ENCODE measurements at places on chromosomes 1 and 21.
A peak's percentile ranks its signal among the peaks of the same experiment; 100 is the strongest.

- no peak for DNase-seq
These were observed 95.8 kb upstream of the RGS4 start for GRCh38 chr1:162973381-162973795.

DNA sequence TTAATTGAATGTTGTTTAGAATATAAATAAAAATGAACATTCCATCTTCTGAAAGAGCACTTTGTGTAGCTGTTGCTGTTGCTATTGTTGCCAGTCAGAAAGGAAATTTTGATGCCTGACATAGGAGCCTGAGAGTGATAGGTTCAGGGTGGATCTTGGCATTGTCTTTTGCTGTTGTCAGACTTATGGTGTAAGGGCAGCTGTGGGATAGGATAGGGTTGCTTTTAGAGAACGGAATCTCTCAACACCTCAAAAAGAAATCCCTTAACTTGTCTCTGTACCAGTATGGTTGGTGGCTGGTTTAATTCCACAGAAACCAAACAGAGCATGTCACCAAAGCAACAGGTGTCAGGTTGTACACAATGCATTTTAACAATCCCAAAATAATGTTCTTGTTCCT lies 62.7 kb downstream of the ESRRG start:
- DNase-seq = no peak

GRCh38 chr1:96525657-96526557 lies 195.7 kb upstream of the PTBP2 start:
- DNase-seq = no peak

DNA sequence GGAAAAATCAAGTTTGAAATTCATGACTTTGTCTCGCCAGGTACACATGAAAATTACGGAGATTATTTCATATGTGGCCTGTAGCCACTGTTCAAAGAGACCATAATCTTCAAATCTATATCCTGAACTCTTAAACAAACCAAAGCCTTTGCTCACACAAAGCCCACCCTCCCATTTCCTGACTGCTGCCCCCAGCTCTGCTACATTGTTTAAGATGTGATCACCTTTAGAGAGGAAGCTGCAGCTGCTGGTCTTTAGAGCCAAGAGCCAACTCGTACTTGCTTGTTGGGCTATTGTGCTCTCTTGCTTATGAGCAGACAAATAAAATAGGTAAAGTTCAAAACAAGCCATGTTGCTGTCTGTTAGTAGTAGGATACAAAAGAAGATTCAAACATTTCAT lies 71.9 kb downstream of the DTL start:
- no peak for DNase-seq

GRCh38 chr1:51636764-51637522 lies 20.1 kb downstream of the OSBPL9 start:
- peak; percentile 83 for DNase-seq

GRCh38 chr1:166391279-166392066 lies 224.7 kb upstream of the FAM78B start:
- no peak for DNase-seq

- no peak for DNase-seq
These were observed 7.0 kb downstream of the PAFAH2 start for GRCh38 chr1:25990702-25991395.

- DNase-seq = no peak
These were observed 522.3 kb downstream of the COL11A1 start for GRCh38 chr1:102586022-102586421.

GRCh38 chr1:183553331-183553730 lies 36.9 kb downstream of the NCF2 start:
- DNase-seq = no peak

DNA sequence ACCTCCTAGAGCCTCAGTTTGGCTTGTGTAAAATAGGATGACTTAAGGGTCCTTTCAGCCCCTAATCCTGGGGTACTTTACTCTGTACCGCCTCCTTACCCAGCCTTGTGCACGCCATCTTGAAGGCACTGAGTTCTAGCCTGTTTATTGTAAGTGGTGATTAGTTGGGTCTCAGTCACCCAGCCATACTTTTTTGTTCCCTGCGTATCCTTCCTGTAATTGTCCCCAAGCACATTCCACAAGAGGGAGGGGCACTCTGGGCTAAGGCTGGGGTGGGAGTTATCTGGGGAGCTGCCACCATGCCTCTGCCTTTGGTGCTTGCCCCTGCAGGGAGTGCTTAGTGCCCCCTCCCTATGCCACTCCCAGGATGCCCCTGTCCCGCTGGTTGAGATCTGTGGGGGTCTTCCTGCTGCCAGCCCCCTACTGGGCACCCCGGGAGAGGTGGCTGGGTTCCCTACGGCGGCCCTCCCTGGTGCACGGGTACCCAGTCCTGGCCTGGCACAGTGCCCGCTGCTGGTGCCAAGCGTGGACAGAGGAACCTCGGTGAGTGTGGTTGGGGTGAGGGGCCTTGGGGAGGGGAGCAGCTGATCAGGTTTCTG lies 856 bp downstream of the FDPS start:
- no peak for DNase-seq

DNA sequence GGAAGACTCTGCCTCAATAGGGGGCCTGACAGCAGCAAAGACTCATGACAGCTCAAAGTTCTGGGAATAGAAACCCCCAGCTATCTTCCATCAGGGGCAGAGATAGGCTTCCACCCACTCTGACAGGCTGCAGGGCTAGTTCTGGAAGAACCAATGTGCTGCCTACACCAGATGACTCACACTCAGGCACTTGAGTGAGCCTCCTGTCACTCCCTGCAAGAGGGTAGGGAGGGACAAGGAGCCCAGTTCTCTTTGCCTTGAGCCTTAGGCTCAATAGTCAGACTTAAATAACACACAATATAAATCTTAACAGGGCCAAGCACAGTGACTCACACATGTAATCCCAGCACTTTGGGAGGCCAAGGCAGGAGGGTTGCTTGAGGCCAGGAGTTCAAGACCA lies 386.4 kb downstream of the HHAT start:
- DNase-seq = no peak

GRCh38 chr1:33709783-33710718 lies 153.8 kb upstream of the HMGB4 start:
- DNase-seq = no peak

- peak; percentile 58 for DNase-seq
These were observed 33.6 kb downstream of the AHDC1 start for GRCh38 chr1:27570356-27570755.

DNA sequence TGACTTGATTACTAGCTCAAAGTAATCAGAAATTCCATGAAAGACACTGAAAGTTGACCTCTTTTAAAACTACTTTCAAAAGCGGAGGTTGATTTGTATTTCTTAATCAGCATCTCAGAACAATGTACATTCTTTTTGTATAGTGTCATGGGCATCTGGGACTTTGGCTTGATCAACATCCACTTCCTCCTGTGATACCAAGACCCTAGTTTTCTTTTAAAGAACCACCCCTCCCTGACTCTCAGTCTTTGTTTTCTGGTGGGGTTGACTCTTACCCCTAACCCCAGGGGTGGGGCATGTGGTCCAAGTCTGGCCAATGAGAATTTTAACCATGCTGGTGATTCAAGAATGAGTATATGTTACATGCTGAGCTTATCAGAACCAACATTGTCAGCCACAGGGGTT lies 21.7 kb upstream of the IRF2BP2 start:
- no peak for DNase-seq

DNA sequence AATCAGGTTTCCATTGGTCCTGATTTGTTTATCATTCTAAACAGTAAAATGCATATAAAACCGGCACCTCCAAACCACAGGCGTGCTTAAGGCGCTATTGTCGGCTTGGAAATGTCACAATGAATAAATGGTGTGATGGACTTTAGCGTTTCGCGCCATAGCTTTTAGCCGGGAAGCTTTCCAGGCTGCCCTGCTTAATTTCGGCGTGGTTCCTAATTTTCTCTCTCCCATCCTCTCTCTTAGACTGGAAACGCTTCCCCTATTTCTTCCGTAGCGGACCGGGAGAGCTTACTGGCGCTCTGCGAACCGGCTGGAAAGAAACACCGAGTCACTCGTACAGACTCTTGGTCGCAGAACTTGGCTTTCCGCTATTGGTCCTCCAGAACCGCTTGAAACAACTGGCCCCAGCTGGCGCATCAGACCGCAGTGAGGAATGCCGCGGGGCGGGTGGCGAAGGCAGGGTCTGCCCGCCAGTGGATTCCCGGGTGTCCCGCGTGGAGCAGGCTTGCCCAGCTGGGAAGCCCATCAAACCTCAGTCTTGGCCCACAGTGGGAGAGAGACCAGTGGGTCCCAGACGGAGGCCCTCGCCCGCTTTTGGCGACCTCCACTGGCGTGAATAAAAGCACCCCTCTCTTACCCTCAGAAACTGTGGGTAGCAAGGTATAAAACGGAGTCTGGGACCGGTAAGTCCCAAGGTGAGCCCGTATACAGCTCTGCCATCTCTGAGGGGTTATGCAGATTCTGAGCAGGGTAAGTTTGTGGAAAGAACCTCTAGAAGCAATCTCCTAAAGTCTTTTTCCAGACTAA lies 4.0 kb upstream of the LHX8 start:
- DNase-seq = no peak

DNA sequence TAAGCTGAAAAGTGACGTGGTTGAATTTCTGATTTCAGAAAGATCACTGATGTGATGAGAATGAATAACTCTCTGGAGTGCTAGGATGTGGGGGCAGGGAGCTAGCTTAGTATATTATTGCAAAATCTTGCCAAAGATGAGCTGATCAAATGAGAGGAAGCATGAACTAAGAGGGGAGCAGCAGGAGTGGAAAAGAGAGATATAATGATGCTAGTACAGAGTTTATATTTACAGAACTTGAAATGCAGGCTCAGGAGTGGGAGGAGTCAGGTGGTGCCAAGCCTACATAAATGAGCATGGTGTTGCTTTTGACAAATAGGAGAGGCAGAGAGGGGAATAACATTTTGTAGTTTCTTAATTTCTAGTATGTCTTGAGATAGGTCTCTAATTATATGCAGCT lies 38.1 kb upstream of the NBL1 start:
- DNase-seq = no peak

- DNase-seq = no peak
These were observed 129.0 kb upstream of the KLHDC7A start for GRCh38 chr1:18351735-18352134.

DNA sequence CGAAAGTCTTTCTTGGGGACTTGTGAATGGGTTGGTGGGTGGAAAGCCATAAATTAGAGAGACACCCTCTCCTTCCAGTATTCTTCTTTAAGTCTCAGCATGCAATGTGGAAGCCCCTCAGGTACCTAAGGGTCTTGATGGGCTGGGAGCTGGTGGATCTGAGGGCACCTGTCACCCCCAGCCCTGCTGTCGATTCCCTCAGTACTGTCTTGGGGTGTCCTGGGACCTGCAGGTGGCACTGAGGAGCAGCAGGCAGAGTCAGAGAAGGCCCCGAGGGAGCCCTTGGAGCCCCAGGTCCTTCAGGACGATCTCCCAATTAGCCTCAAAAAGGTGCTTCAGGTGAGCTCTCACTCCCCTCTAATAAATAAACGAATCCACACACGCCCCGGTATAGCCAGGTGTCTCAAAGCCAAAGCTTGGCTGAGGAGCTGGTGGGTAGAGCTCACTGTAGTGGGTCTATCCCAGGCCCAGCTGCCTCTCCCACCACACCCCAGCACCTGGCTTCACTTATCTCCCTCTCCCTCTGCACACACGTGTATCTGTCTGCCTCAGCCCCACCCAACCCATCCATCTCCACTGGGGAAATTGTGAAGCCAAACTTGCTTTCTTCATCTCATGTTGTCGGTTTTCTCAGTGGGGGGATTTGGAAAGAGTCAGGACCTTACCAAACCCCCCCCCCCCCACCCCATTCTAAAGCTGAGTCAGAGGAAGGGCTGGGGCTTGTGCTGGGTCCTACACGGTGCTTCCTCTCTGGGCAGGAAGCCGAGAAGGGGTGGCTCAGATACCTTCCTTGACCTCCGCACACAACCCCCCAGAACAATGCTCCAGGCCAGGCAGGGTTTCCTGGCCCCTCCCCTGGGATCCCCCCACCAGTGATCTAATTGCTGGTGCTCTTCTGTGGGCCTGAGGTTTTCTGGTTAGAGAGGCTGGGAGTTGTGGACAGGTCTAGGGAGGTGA lies 1.6 kb downstream of the ADAM15 start:
- DNase-seq = no peak

GRCh38 chr1:115810609-115811008 lies 30.3 kb downstream of the NHLH2 start:
- DNase-seq = no peak

DNA sequence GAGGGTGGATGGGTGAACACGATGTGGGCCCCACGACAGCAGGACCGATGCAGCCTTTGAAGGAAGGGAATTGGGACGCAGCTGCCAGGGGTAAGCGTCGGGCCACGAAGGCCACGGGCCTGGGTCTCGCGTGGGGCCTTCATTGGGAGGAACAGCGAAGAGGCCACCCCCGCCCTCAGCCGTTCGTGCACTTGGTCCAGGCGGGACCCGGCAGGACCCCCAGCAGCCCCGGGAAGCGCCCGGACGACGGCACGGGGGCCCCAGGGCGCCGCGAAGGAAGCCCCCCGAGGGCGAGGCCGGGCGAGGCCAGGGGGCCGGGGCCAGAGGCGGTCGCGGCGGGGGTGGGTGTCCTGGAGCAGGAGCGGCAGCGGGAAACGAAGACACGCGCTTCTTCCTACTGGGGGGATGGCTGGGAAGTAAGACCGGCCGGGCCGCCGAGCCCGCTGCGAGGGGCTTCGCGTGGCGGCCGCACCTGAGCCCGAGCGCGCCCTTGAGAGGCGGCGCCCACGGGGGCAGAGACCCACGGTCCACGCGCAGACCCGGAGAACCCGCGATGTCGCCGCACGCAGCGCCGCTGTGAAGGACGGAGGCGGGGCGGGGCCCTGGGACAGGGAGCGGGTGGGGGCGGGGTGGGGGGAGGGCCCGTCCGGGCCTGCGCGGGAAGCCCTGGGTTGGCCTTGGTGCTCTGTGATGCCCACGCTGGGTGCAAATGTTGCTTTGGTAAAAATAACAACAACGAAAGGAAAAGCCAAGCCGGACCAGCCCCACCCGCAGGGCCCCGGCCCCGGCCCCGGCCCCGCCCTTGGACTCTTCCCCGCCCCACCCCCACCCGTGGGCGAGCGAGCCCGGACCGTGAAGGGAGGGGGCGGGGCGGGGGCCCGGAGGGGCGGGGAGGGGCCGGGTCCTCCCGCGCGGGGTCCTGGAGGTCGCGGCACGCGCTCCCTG lies 56.0 kb upstream of the ADARB1 start:
- DNase-seq = no peak

- no peak for DNase-seq
These were observed 29.0 kb downstream of the TRIT1 start for GRCh38 chr1:39854314-39854713.
